Natural killer cell (primary cell): ENCODE measurements at places on chromosomes 16 and 17. TPM values are rescaled to one million over a fixed set of nuclear protein-coding genes. Genes with fewer than 3 reads are reported as not detected.

Gene KRTAP1-1
- total RNA-seq: not detected

GRCh38 chr16:83971165-83972130 lies 3.4 kb downstream of the NECAB2 start:
- no peak for DNase-seq

GRCh38 chr17:1256699-1257098 lies 13.5 kb upstream of the BHLHA9 start:
- DNase-seq: no peak

- DNase-seq: no peak
These were observed 1.7 kb downstream of the SLC52A1 start for GRCh38 chr17:5033352-5034015.
